Hepatic stellate cell (primary cell): ENCODE measurements at places on chromosomes 3 and 15.

GRCh38 chr3:48466386-48467109, 20.0 kb downstream of the ATRIP start:
- DNase-seq: no peak

GRCh38 chr3:45353070-45353469, 35.3 kb upstream of the LARS2 start:
- no peak for DNase-seq

GRCh38 chr3:64344721-64345207, 119.5 kb upstream of the PRICKLE2 start:
- no peak for DNase-seq

GRCh38 chr3:146468234-146468633, 1.1 kb downstream of the PLSCR2 start:
- DNase-seq: no peak
